ENCODE measurements at places on chromosomes 11 and 22. TPM values are rescaled to one million over a fixed set of nuclear protein-coding genes. Genes with fewer than 3 reads are reported as not detected.

The PYGM gene
- total RNA-seq, result 2.4 TPM

The MYOD1 gene
- not detected for total RNA-seq

The OR4C45 gene
- total RNA-seq, result not detected

The PARVG gene
- 0.12 TPM for total RNA-seq

The APOL3 gene
- total RNA-seq, result 1.1 TPM

GRCh38 chr22:19068784-19069271 is 53.4 kb downstream of the DGCR2 start:
- DNase-seq, result no peak

GRCh38 chr22:43343670-43344519 is 723 bp upstream of the SCUBE1 start:
- DNase-seq, result peak; percentile 81

DNA sequence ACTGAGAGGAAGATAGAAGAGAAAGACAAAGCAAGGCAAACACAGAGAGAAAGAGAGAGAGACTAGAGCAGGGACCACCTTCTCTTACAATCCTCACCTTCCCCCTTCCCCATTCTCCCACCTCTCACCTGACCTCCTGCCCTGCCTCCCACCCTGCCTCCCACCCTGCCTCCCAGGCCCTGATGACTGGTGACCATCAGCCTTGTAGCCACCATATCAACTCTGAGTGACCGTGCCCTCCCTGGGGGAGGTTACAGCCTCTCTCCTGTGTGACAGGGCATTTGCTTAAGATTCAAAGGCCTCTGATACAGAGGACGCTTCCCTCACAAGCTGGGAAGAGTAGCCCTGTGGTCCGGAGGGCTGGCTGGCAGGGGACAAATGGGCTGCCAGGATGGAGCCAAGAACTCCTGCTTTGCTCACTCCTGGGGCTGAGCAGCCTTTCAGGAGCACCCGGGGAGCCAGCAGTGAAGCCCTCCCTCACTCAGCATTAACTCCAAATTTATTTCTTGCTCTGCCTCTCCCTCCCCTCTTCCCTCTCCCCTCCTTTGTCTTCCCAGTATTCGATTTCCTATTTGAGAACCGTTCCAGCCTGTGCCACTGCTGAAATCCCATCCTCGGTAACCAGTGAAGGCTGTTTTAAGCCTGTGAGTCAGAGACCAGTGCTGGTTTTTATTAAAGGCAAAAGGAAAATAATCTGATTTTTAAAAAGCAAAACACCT is 125.2 kb upstream of the SYT13 start:
- peak; percentile 84 for DNase-seq

- no peak for DNase-seq
These were observed 34.7 kb downstream of the MUC15 start for GRCh38 chr11:26537341-26537740.

All from endodermal cell (in vitro differentiated cells).